ENCODE measurements at places on chromosomes 12 and 14.

DNA sequence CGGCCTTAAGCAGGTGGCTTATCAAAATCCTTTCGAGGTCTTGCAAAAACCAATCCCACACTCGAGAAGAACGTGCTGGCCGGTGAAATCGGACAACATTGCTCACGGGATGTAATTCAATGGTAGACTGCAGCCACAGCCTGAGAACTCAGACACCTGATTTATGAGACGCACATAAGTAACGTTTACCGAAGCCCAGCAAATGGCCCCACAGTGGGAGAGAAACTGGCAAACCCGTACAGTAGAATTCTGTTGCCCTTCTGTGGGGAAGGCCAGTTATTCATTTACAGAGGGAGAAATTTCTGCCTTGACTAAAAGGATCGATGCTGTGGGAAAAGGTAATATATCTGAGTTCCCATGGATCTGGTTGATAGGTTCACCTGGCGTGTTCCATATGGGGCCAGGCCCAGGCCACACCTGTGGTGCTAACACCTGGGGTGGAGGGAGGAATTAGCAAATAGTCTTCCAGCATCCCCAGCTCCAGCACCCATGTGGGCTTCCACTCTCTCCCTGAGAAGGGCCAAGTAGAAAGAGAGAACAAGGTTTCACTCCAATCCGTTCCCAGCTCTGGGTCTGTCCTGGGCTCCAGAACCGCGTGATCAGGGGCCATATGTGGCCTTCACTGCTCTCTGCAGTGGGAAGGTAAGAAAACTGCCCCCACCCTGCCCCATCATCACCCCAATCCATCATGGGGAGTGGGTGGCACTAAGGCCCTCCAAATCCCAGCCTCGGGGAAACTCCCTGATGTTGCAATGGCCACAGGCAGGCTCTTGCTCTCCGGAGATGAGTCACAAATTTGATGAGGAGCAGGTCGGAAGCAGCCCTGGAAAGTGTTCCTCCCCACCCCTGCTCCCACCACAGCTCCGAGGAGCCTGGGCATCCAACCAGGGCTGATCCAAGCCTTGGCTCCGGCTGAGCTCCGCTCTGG is 12.7 kb downstream of the BDKRB1 start:
- no peak for DNase-seq

DNA sequence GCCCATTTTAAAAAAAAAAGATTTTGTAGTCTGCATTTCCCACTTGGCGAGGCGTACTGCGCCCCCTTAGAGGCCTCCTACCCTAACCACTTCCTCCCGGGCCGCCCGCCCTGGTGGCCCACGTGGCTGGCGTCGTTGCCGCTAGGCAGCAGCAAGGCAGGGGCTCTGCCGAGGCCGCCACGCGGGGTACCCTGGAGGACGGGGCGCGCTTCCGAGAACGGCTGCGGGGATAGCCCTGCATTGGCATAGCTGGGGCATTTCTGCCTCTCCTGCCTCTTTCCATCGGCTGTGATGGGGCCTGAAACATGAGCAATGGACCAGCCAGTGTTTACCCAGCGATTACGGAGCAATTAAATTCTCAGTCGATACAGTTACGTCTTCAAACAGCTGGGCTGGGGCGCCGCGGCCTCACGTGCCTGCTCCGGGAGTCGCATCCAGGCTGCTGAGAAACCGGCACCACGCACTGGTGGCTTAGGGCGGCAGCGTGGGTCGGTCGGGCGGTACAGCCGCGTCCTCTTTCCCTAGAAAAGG is 38.0 kb downstream of the IQSEC3 start:
- peak; percentile 32 for DNase-seq

DNA sequence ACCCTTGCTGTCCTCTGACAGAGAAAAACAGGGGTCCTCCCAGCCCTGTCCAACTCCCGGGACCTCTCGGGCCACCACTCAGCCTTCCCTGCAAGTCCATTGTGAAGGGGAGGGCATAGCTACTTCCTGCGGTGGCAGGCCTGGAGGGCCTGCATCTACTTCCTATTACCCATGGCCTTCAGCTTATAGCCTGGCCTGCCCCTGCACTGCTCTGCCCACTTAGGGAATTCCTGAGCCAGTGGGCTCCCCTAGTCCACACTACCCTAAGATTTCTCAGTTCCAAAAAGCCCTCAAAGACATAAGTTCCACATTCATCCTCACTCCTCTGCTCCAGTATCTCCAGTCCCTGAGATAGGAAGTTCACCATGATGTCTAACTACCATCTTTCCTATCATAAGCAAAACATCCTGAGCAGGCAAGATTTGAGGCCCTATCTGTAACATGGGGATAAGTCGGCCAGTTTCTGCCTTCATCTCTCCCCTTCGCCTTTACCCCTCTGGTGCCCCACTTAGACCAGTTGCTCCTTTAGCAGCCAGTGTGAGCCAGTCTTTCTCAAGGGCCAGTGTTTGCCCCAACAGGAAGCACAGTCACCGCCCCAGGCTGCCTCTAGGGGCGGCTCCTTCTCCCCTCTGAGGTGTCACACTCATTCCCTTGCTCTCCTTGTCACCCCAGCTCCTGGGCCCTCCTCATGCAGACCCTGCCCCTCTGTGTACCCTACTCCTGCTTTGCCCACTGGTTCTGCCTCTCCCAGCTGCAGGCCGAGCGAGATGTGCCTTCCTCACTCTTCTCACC is 10.9 kb downstream of the HDAC7 start:
- peak; percentile 55 for DNase-seq

GRCh38 chr12:27998658-27999057 is 26.1 kb upstream of the PTHLH start:
- DNase-seq: no peak

- no peak for DNase-seq
These were observed 499.3 kb downstream of the TMEM132D start for GRCh38 chr12:129404556-129404955.

GRCh38 chr12:70763666-70764065 is 126.4 kb upstream of the PTPRB start:
- DNase-seq: no peak

GRCh38 chr14:40447017-40447416 is 1014.8 kb upstream of the FBXO33 start:
- no peak for DNase-seq

DNA sequence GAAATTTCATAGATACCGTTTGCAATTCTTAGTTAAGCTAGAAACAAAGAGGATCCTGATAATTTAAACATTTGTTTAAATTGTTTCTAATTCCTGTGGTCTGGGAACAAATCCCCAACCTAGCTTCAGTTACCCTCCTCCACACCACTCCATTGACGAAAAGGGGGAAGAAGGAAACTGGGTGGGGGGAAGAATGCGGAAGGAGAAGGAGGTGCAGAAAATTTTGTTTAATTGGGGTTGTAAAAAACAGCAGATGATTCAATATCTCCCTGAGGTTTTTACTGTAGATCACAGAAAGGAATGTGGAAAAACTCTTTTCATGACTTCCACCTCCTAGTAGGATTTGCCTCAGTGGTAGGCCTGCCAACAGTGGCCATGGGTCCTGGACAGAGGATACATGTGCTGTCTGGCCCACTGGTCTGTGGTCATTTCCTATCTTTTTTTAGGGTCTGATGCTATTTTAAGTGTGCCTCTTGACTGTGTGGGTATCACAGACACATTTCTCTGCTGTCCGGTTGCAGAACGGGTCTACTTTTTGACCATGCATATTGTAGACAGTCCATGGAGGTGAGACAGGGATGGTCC is 122.9 kb upstream of the PCED1B start:
- DNase-seq: no peak

DNA sequence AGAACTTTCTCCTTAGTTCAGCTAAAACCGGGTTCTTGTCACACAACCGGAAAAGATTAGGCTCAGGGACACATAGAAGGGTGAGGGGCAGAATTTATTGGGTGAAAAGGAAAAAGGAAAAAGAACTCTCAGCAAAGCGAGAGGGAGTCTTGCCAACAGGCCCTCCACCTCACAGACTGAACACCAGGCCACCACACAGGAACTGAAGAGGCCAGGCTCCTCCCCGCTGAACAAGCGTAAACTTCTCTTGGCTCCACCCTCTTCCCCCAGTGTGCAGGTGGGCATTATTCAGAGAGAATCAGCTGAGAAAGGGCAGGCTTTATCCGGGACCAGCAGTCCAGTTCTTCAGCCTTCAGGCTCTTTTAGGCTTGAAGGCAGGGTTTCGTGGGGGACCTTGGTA is 125.6 kb upstream of the FGD4 start:
- peak; percentile 58 for DNase-seq

- no peak for DNase-seq
These were observed 159.1 kb downstream of the RASSF9 start for GRCh38 chr12:85676816-85677749.

- DNase-seq: no peak
These were observed 76.8 kb downstream of the NUMB start for GRCh38 chr14:73381380-73382013.

DNA sequence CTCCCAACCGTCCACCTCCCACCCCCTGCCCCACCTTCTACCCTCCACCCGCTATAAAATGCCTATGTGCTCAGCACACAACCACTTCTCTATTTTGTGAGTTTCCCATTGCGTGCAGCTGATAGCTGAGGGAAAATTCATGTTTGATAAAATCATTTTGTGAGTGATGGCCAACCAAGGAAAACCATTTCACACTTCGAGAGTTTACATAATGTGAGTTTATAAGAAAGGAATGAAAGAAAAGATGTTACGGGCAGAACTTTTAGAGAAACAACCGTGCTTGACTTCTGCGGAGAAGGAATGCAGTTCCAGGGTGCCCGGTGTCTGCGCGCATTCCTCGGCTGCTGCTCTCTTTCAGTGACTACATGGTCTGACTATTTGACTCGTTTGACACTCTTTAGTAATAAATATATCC is 140.9 kb downstream of the EFCAB11 start:
- no peak for DNase-seq

GRCh38 chr12:46342562-46343033 is 30.0 kb downstream of the SLC38A2 start:
- peak; percentile 33 for DNase-seq

GRCh38 chr12:51590347-51591015 is 552 bp upstream of the SCN8A start:
- DNase-seq: peak; percentile 80

- DNase-seq: no peak
These were observed 19.7 kb upstream of the NGB start for GRCh38 chr14:77290705-77291104.

DNA sequence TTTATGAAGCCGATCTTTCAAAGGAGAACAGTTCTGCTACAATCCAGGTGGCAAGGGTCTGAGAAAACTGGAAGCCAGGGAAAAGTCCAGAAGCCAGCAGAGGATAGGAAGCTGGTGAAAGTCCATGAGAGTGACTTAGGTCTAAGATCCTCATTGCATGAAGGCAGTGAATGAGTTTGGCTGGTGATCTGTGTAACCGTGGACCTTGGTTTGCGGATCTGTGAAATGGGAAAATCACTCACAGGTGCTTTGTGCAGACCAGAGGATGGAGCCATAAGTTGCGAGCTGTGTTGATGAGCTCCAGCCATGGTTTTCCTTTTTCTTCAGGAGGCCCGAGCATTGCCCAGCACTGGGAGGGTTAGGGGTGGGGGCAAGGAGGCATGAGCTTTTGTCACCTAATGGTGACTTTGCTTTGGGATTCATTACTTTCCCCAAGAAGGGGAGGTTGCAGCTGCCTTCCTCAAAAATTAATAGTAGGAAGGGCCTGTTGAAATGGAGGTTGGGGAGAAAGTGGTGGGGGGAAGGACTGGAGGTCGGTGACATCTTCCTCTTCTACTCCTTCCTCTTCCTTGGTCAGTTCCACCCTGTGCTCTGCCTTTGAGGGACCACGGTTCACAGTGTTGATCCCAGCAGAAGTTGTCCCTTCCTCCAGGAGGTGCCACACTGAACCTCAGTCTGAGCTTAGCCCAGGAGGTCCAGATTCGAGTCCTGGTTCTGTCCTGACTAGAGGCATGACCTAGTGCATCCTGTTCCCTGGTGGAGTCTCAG is 20.3 kb upstream of the SERPINA6 start:
- no peak for DNase-seq

- DNase-seq: no peak
These were observed 88.7 kb upstream of the KCNA1 start for GRCh38 chr12:4820971-4821370.

- DNase-seq: no peak
These were observed 185.2 kb downstream of the TMTC3 start for GRCh38 chr12:88327276-88327675.

- DNase-seq: no peak
These were observed 6.3 kb downstream of the TBPL2 start for GRCh38 chr14:55433880-55434804.

GRCh38 chr12:39617887-39618286 is 1.7 kb downstream of the ABCD2 start:
- DNase-seq: no peak

GRCh38 chr14:103185051-103186029 is 62.1 kb downstream of the TNFAIP2 start:
- DNase-seq: no peak

GRCh38 chr14:44634692-44635091 is 127.6 kb upstream of the FSCB start:
- DNase-seq: no peak

GRCh38 chr12:94204499-94205247 is 56.3 kb downstream of the PLXNC1 start:
- DNase-seq: no peak

DNA sequence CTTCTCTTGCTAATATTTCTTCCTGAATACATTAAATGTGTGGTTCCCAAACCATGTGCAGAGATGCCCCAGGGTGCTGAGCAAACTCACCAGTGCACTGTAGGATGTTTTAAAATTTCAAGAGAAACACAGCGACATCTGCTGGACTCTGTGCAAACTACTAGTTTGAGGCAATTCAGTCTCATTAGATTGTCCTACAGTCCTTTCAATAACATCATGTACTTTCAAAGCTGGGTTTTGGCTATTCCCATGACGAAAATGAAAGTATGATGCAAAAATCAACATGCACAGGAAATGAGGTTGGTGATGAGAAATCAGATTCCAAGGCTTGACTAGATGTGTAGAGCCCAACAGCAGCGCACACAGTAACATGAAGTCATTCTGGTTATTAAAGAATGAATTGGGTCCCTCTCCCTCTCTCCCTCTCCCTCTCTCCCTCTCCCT is 66.3 kb downstream of the CLIP1 start:
- peak; percentile 41 for DNase-seq

- no peak for DNase-seq
These were observed 260.8 kb downstream of the TTC8 start for GRCh38 chr14:89085231-89085731.

- DNase-seq: no peak
These were observed 340.3 kb upstream of the ATP2B1 start for GRCh38 chr12:90048918-90049317.

GRCh38 chr12:53735-54730 is 12.5 kb upstream of the IQSEC3 start:
- DNase-seq: no peak
